Inflammatory macrophage treated with lipopolysaccharide for 4 hours (primary cell): ENCODE measurements at places on chromosomes 7 and 10.

GRCh38 chr10:31272841-31273240 lies 46.2 kb upstream of the ZEB1 start:
- DNase-seq, result no peak

- no peak for DNase-seq
These were observed 16.4 kb downstream of the BRAF start for GRCh38 chr7:140908361-140908760.

- no peak for DNase-seq
These were observed 16.4 kb upstream of the BPGM start for GRCh38 chr7:134630237-134630636.

DNA sequence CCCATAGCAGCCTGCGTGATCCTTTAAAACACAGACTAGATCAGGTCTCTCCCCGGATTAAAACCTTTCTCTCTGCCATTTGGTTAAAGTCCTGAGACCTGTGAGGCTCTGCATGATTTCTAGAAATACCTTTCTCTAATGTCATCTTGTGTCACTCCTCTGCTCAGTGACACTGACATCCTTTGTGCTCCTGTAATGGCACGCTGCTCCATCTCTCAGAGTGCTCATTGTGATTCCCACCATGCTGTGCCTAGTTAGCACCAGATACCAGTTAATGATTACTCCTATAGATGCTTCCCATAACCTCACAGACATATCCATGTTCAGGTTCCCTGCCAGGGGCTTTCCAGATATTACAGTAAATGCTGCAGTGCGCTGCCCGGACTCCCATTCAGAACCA lies 11.7 kb upstream of the OR9A2 start:
- no peak for DNase-seq

DNA sequence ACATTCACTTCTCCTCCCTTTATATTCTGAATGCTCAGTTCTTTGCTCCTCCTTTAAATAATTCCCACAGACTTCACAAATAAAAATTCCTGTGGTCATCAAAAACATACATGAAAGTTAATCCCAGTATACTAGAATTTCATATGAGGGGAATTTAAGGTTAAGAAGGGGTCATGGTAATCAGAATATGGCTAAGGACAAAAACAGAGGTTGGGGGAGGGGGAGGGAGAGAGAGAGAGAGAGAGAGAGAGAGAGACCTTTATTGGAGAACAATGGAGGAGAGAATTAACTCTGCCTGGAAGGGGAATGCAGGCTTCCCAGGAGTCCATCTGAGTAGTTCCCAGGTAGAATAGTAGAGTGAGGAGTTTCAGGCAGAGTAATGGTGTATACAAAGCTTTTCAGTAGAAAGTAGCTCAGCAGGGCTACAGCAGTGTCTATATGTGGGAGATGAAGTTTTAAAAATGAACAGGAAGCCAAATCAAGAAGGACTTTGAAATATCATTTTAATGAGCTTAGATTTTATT lies 5.2 kb upstream of the CUBN start:
- DNase-seq, result no peak

DNA sequence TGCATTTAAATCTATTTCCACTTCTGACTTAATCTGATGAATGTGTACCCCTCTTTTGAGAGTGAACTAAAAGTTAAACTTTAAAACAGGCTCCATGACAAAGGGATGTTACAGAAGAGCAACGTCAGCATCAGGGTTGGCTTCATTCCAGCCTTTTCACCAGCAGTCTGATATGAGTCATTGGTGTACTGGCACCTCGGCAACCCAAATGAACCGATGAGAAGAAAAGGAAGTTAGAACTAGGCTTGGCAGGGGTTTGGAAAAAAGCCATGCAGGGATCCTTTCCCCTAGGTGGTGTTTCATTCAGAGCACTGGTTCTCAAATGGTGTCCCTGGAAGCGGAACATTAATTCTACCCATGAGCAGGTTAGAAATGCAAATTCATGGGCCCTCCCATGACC lies 53.6 kb downstream of the SEC61G start:
- no peak for DNase-seq

DNA sequence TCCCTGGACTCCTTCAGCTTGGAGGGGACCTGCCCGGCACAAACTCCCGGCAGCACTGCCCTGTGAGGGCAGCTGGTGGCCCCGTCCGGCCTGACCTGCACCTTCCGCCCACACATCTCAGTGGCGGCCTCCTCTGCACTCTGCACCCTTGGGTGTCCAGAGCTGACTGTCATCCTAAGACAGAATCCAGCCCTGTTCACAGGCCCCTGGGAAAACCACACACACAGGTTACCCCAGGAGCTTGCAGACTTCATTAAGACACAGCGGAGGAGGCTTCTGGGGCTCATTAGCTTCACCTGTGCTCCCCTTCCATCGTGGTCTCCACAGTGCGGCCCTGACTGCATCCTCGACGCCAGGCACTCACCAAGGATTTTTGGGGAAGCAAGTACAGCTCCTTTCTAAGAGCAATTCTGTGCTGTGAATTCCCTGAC lies 51.5 kb upstream of the SHH start:
- no peak for DNase-seq

- no peak for DNase-seq
These were observed 63.6 kb downstream of the ARHGAP22 start for GRCh38 chr10:48541144-48541795.

DNA sequence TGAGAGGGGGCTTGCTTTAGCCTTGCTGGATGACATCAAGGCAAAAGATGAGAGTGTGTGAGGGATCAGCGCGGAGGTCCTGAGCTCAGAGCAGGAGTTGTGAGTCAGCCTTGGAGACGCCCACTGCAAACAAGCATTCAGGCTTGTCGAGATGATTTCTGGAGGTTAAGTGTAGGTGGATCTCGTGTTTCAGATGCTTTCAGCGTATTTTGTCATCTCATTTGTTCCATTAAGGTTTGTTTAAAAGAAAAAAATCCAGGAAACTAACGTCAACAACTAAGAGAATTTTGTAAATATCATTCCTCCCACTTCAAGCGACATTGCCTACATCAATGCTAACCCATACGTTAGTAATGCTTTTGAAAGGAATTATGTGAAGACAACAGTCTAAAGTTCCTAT lies 715.4 kb upstream of the NRP1 start:
- DNase-seq, result no peak

DNA sequence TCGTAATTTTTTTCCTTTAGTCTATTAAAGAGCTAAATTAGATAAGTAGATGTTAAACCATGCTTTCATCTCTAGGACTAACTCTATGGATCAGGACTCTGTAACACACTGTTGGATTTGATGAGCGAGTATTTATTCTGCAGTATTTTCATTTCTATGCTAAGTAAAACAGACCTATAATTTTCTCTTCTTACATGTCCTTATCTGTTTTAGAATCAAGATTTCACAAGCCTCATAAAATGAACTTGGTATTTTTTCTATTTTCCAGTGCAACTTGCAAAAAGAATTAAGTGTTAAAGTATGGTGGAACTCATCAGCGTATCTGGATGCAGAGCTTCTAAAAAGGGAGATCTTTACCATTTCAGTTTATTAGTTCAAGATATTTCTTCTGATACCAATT lies 2.4 kb downstream of the CACUL1 start:
- DNase-seq, result no peak

- no peak for DNase-seq
These were observed 675.4 kb upstream of the AUTS2 start for GRCh38 chr7:68922850-68923249.

DNA sequence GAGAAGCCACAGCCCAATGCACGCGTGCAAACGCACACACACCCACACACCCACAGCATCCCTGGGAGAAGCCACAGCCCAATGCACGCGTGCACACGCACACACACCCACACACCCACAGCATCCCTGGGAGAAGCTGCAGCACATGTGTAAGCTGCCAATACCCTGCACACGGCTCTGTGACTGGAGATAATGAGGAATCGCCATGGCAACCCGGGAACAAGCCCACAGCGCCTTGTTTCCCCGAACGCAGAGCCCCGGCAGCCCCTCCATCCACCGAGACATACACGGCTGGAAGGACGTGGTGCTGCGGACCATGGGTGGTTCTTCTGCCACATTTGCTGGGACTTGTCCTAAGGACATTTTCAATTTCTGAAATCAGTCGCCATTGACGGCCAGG lies 221.3 kb downstream of the PTPRN2 start:
- no peak for DNase-seq

GRCh38 chr10:108409306-108409705 lies 1244.8 kb upstream of the SORCS1 start:
- no peak for DNase-seq

GRCh38 chr7:106819546-106819945 lies 45.5 kb upstream of the PIK3CG start:
- no peak for DNase-seq

DNA sequence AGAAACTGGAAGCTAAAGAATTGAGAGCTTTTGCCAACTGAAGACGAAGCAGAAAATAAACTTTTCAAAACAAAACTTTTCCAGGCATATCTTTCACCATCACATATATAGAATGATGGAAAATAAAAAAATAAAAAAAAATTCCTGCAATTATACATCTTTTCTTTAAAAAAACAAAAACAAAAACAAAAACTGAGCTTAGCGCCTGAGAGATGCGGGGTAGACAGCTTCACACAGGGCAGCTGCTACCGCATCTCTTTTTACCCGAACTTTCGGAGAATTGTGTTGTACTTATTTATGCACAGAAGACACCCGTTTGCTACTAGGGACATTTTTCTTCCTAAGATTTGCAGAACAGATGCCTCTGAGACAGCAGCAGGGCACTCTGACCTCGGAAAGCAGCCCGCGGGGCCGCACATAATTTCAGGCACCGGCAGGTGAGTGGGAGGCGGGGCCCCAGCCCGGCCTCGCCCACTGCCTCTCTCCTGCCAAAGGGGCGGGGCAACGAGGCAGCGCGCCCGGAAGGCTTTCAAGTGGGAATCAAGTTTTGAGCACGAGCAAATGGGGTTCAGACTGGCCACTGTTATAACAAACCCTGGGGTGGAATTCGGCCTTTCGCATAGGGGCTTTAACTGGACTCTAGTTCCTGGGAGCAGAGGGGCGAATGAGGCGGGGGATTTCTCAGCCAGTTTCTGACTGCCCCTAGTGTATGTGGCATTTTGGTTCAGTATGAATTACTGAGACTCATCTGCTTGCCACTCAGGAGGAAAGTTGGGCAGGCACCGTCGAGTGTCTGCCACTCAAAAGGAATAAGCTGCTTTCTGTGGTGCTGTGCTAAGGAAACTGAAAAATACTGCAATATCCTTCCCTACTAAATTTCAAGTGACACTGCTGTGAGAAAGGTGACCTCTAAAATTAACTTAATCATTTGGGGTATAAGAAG lies 18.5 kb upstream of the FAM133B start:
- DNase-seq, result no peak

DNA sequence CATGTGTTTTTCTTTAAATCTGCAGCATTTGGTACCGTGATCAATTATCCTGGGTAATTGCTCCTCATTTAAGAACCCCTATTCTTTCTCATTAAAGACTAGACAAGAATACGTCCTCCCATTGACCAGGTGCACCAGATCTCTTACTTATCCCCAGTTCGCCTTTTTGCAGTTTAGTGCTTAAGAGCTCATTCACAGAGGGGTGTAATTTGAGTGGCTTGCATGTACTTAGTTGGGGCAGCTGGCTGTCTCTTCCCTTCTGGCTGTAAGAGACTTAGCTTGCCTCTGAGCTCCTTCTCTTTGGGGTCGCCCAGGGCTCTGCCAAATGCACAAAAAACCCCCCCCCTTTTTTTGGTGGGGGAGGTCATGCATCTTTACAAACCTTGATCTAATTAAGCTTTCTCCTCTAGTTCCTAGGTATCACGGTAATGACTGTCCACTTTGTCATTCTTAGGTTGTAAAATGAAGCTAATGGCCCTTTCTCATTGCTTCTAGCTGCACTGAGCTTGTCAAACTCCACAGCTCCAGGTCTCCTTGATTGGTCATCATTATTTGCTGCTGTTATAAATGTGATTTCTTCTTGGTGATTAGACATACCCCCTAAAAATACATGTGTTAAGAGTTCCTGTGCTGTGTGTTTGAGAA lies 26.3 kb downstream of the GAD2 start:
- DNase-seq, result no peak

GRCh38 chr10:123391275-123392028 lies 237.2 kb downstream of the BUB3 start:
- no peak for DNase-seq

GRCh38 chr10:60246382-60246781 lies 143.3 kb downstream of the ANK3 start:
- no peak for DNase-seq

- no peak for DNase-seq
These were observed 39.2 kb downstream of the PAPOLB start for GRCh38 chr7:4822677-4823076.

- no peak for DNase-seq
These were observed 98.9 kb downstream of the SVIL start for GRCh38 chr10:29535778-29536453.

GRCh38 chr7:120486164-120486563 lies 213.2 kb downstream of the KCND2 start:
- no peak for DNase-seq

GRCh38 chr7:51027935-51028830 lies 245.5 kb upstream of the GRB10 start:
- no peak for DNase-seq

GRCh38 chr7:120097020-120097419 lies 176.0 kb upstream of the KCND2 start:
- DNase-seq, result no peak

GRCh38 chr7:143323653-143324052 lies 7.7 kb downstream of the CLCN1 start:
- DNase-seq, result peak; percentile 68

GRCh38 chr10:17375936-17376584 lies 78.3 kb downstream of the ST8SIA6 start:
- peak; percentile 9 for DNase-seq
